ENCODE measurements at places on chromosomes 3 and 15. TPM values are rescaled to one million over a fixed set of nuclear protein-coding genes. Genes with fewer than 3 reads are reported as not detected.

Gene LRRIQ4
- 0.29 TPM for total RNA-seq

DNA sequence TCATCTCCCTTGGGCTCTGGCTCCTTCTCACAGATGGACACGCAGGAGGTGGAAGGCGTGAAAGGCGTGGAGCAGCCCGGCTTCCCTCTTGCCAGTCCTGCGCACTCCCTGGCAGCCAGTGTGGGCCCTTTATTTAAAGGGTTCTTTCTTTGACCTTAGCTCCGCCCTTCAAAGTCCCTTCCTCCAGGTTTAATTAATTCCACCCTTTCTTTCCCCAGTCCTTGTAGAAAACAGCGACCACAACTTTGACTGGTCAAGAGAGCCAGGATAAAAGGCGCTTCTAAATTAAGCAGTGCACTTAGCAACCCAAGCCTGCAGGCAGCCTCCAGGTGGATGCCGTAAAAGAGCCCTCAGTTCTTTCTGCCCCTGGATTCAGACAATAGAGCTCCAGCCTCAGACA lies at the start of gene HDC:
HDC (minus strand) TSS at position 107 of the 400 bp plus-strand sequence; CDS start at position 4, 103 bp downstream.
- DNase-seq = no peak

DNA sequence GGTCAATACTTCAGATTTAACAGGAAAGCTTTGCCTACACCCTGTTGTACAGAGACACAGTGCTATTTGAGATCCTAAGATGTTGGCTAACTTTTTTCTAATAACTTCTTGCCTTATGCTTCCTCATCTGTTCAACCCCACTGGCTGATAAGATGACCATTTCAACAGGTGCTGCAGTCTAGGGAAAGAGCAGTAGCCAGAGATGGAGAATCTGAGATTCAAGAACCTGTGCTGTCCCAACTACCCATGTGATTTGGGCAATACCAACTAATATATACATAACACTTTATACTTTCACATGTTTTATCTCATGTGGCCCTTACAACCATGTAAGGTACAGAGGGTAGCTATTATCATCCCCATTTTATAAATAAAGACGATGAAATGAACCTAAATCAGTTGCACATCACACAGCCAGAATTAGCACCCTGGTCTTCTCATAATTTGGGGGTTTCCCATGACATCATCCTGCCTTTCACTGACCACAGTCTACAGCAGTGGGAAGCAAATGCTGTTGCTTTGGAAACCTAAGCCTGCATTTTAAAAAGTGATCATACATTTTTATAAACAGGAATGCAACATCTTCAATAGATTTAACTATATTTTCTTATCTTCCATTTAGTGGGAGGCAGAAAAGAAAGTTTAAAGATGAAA lies 9.7 kb downstream of the TTC23 start:
- DNase-seq = no peak

GRCh38 chr15:60000113-60000823 lies 3.8 kb upstream of the FOXB1 start:
- DNase-seq = no peak
